ENCODE measurements at places on chromosomes 3 and 15. TPM values are rescaled to one million over a fixed set of nuclear protein-coding genes. Genes with fewer than 3 reads are reported as not detected.
A peak's percentile ranks its signal among the peaks of the same experiment; 100 is the strongest.

- no peak overlapping the region for H3K27ac ChIP-seq
- no peaks in the 10 kb centered on the region for H3K4me1 ChIP-seq
- no peaks in the 10 kb centered on the region for H3K27me3 ChIP-seq
- H3K4me3 ChIP-seq, result no peak overlapping the region
- no peaks in the 10 kb centered on the region for H3K36me3 ChIP-seq
Observed at GRCh38 chr15:59053482-59053881, 51.5 kb upstream of the CCNB2 start.

GRCh38 chr15:80978685-80979329 lies 10.8 kb downstream of the MESD start:
- peak overlapping the region; percentile 82 for H3K27ac ChIP-seq
- no peak for DNase-seq
- H3K36me3 ChIP-seq, result peaks cover 1% of the 10 kb centered on the region
- no peaks in the 10 kb centered on the region for H3K4me1 ChIP-seq
- no peaks in the 10 kb centered on the region for H3K27me3 ChIP-seq

GRCh38 chr3:112492124-112492523 lies 7.1 kb downstream of the BTLA start:
- no peaks in the 10 kb centered on the region for H3K4me1 ChIP-seq
- no peak overlapping the region for H3K27ac ChIP-seq
- no peaks in the 10 kb centered on the region for H3K27me3 ChIP-seq
- no peak overlapping the region for H3K4me3 ChIP-seq
- no peak for DNase-seq

The CHRNA3 gene
- not detected for total RNA-seq

The FANCI gene
- 94.2 TPM for total RNA-seq

All from Caco-2 (cell line).